ENCODE measurements at places on chromosomes 3 and 15.
A peak's percentile ranks its signal among the peaks of the same experiment; 100 is the strongest.

- DNase-seq: peak; percentile 54
These were observed 1.5 kb downstream of the MSL2 start for GRCh38 chr3:136194409-136195257.

DNA sequence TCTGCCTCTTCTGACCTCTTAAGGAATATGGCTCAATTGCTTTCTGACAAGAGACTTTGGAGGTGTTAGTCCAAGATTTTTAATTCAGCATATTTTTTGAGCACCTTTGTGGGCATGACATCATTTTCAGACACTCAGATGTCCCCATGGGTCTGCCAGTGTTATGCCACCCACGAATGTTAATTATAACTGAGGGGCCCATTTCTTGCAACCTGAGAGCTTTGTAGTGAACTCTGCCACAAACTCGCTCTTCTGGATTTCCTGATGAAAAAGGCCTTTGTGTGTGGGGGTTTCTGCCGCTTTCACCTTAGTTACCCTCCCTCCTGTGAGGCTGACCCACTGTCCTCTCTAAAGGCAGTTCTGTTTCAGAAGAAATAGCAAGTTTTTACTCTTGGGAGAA is 64.5 kb upstream of the CCR4 start:
- no peak for DNase-seq

GRCh38 chr3:187519428-187519890 is 150.7 kb downstream of the SST start:
- no peak for DNase-seq

DNA sequence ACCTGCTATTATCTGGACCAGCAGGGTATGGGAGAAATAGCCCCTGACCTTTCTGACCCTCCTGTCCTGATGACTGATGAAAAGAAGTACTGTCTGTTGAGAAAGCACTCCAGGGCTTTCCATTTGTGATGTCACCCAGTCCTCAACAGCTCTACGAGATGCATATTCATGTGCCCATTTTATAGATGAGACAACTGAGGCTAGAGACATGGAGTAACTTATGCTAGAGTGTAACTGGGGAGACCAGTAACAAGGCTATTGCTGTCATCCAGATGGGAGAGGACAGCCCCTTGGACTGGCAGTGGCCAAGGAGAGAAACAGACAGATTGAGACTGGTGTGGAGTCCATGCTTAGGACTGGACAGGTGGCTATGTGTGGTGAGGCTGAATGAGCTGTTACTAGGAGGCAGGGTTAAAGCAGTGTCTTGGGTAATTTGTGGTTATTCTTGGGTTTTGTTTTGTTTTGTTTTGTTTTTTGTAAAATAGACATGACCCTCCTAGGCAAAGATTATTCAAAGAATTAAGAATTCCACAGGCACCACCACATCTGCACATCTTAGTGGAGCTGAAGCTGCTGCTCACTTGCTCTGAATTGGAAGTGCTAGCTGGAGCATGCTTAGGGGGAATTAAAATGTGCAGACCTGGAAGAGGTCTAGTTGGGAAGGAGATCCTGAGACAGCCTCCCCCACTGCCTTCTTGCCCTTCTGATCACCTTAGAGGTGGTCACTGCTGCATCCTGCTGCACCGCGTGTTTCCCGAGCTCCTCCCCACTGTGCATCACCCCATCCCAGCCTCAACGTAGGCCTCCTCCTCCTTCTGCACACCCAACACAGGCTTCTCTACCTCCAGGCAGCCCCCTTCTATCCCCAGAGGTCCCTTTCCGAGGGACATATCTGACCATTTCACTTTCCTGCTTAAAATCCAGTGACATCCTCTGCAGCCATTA is 8.4 kb downstream of the HRH1 start:
- DNase-seq: no peak

- no peak for DNase-seq
These were observed 133.3 kb downstream of the CHDH start for GRCh38 chr3:53712817-53713388.

DNA sequence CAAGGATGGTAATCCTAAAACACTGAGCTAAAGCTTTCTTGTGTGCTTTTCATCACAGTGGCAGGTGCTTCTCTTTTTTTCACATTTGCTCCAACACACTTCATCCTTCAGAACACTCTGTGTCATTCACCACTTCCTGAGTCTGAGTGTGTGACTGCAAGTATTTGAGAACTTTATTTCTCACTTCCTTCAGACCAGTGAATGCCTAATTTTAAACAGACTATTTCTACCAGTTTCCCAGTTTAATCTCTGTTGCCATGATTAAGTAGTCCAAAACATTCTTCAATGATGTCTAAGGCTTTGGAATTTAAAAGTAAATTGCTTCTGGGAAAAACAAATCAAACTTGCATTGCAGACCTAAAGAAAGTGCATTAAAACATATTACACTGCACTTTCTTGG is 541.2 kb downstream of the RBMS3 start:
- no peak for DNase-seq

GRCh38 chr3:169662843-169663160 is 710 bp downstream of the MECOM start:
- DNase-seq: no peak

GRCh38 chr3:124887177-124887931 is at the start of gene ITGB5:
Gene ITGB5, minus strand, starts transcription at chr3:124887365. Its CDS starts 365 bp downstream, at chr3:124887000.
- DNase-seq: no peak

- no peak for DNase-seq
These were observed 11.1 kb upstream of the HHATL start for GRCh38 chr3:42713747-42714146.

GRCh38 chr3:155179437-155179827 is 99.3 kb downstream of the MME start:
- no peak for DNase-seq

GRCh38 chr15:58755350-58755749 is 5.8 kb upstream of the ADAM10 start:
- DNase-seq: no peak

GRCh38 chr15:43789409-43789808 is 2.7 kb upstream of the SERF2 start:
- no peak for DNase-seq

GRCh38 chr3:126343649-126344035 is 13.6 kb downstream of the KLF15 start:
- DNase-seq: no peak

DNA sequence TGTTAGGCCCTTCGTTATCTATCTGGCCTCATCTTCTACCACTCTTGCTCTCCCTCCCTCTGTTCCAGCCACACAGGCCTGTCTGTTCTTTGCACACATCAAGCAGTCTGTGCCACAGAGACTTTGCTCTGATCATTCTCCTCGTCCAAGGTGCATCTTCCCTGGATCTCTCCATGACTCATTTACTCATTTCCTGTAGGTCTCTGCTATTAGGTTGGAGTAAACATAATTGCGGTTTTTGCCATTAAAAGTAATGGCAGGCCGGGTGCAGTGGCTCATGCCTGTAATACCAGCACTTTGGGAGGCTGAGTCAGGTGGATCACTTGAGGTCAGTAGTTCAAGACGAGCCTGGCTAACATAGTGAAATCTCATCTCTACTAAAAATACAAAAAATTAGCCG is 9.5 kb upstream of the C3orf49 start:
- no peak for DNase-seq

GRCh38 chr3:106392915-106393314 is 524.1 kb upstream of the CBLB start:
- no peak for DNase-seq
